ENCODE measurements at places on chromosomes 13 and 19. TPM values are rescaled to one million over a fixed set of nuclear protein-coding genes. Genes with fewer than 3 reads are reported as not detected.

Gene MPHOSPH8
- 44.3 TPM for total RNA-seq

Gene MISP
- not detected for total RNA-seq

Gene LPAR2
- total RNA-seq = 1.4 TPM

Gene MCEMP1
- total RNA-seq = 1.2 TPM

Gene SPTBN4
- 4.7 TPM for total RNA-seq

Gene NXNL1
- not detected for total RNA-seq

Gene BEST2
- total RNA-seq = not detected
